ENCODE measurements at places on chromosomes 13 and 19.

DNA sequence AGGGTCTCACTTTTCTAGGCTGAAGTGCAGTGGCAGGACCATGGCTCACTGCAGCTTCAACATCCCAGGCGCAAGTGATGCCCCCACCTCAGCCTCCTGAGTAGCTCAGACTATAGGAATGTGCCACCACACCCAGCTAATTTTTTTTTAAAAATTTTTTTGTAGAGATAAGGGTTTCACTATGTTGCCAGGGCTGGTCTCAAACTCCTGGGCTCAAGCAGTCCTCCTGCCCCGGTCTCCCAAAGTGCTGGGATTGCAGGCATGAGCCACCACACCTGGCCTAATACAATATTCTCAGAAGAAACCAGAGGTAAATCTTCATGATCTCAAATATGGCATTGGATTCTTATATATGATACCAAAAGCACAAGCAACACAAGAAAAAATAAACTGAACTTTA lies 47.7 kb downstream of the FLT1 start:
- no peak for DNase-seq

- no peak for DNase-seq
Measured at GRCh38 chr19:35073516-35073915, 32.0 kb downstream of the HPN start.

GRCh38 chr13:48210178-48210577 lies 22.8 kb upstream of the ITM2B start:
- no peak for DNase-seq

- no peak for DNase-seq
Measured at GRCh38 chr13:111661776-111662175, 341.3 kb downstream of the TEX29 start.

DNA sequence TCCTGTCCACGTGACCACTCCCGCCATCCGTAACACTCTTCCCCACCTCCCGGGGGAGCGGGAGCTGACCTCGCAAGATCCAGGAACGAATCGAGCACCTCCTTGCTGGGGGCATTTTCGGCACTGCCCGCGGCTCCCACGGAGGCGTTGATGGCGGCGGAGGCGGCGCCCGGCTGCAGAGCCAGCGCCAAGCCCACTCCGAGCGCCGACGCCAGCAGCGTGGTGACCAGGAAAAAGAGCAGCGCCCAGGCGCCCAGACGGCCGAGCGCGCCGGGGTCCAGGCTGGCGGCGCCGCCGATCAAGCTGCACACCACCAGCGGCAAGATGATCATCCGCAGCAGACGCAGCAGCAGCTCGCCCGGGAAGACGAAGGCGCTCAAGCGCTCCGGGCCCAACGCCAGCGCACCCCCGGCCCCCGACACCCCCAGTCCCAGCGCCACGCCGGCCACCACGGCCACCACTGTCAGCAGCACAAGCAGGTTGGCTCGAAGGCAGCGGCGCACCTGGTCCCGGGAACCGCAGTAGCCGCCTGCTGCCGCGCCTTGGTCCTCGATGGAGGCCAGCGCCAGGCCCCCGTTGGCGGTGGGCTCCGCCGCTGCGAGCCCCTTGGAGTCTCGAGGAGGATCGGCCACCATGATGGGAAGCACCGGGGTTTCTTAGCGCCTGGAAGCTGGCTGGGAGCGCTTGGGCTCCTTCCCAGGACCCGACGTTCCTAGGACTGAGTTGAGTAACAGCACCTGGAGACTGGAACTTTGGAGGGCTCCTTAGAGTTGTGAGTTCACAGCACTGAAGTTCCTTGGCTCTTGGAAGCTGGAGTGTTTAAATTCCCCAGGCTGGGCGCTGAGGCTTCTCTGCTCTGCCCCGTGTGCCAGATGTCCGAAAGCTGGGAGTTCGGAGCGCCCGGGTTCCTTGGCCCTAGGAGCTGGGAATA lies 798 bp downstream of the SLC1A5 start:
- DNase-seq, result no peak

- DNase-seq, result no peak
Measured at GRCh38 chr13:104740641-104741222, 1674.5 kb upstream of the SLC10A2 start.

DNA sequence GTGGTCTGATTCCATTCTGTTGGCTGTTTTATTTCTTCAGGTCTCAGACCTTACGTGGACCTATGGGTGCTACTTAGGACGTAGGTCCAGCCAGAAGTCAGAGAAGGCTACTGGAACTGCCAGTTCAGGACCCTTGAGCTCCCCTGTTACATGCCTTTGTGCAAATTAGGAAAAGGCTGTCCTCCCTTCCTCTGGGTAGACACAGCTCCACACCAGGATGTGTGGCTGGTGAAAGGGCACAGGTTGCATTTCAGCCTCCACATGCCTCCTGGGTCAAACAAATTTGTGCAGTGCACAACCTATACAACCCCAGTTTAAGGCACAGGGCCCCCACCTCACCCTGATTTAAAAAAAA lies 43.9 kb upstream of the MAP3K10 start:
- DNase-seq, result no peak

DNA sequence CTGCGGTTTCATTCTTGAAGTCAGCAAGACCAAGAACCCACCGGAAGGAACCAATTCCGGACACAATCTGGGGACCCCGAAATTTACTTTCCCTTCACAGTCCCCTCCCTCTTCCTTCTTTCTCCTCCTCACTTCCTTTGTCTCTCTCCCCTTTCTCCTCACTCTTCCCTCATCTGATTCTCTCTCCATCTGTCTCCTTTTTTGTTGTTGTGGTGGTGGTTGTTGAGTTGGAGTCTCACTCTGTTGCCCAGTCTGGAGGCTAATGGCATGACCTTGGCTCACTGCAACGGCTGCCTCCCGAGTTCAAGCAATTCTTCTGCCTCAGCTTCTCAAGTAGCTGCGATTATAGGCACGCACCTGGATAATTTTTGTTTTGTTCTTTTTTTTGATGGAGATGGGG lies 32.7 kb upstream of the OR1M1 start:
- no peak for DNase-seq

- peak; percentile 27 for DNase-seq
Measured at GRCh38 chr19:6125571-6125989, 9.9 kb upstream of the ACSBG2 start.

DNA sequence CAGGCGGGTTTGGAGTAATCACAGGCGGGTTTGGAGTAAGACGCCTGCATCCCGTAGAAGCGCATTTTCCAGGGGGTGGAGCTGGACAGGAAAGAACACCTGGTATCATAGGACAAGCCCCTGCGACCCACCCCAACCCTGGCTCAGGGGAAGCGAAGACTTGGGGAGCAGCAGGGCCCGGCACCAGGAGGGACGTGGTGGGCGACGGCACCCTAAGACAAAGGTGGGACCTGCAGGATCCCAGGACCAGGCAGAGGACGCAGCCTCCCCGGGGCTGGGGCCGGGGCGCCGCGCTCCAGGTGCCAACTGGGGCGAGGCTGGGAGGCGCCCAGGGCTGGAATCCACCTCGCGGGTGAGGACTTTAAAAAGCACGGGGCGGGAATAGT lies 520 bp downstream of the ZNF600 start:
- DNase-seq, result no peak

- no peak for DNase-seq
Measured at GRCh38 chr19:16066611-16067104, 9.6 kb upstream of the TPM4 start.

GRCh38 chr13:112645327-112645914 lies 44.4 kb upstream of the ATP11A start:
- DNase-seq, result no peak

GRCh38 chr19:1389033-1389940 lies 5.6 kb downstream of the NDUFS7 start:
- no peak for DNase-seq

GRCh38 chr13:40259899-40260298 lies 406.5 kb downstream of the FOXO1 start:
- no peak for DNase-seq

DNA sequence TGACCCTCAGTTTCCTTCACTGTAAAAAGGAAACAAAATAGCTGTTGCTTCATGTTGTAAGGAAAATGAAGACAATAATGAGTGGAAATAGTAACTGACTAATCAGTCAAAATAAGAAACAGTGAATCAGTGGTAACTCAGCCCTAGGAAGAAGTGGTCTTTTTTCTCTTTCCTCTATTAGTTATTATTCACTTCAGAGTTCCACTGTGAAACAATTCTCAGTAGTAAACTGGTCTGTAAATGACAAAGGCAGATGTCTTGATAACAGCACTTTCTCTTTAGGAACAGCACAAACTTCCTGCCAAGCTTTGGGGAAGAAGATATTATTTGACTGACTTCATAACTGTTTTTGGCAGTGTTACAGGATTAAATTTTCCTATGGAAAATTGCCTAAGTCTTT lies 600.5 kb upstream of the KLHL1 start:
- no peak for DNase-seq

- DNase-seq, result no peak
Measured at GRCh38 chr19:13022859-13023636, 27.8 kb downstream of the NFIX start.

GRCh38 chr13:33197541-33197971 lies 88.0 kb downstream of the STARD13 start:
- DNase-seq, result no peak

- DNase-seq, result no peak
Measured at GRCh38 chr13:50787316-50788195, 55.9 kb downstream of the DLEU7 start.

- no peak for DNase-seq
Measured at GRCh38 chr19:2399582-2399981, 27.8 kb downstream of the TIMM13 start.

DNA sequence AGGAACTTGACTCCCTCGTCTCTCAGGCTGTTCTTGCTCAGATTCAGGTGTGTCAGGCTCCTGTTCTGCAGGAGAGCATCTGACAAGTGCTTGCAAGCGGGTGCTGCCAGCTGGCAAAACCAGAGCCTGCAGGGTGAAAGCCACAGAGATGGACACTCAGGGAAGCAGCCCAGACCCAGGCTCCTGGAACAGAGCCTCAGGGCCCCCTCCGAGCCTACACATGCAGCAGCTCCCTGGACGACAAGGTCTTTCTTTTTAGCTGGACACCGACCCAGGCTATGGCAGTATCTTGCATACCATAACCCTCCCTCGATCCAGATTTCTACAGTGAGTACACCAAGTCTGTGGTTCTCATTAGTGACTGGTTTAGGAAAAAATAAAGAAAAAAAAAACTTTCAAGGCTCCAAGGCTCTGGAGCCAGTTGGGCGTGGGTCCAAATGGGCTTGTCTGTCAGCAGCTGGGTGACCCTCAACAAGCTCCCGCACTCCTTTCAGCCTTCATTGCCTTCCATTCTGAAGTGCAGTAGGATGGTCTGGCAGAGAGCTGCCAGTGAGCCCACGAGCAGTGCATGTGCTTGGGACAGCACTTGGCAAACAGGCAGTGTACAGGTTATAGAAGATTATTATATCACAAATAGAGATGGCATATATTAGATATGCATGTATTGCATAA lies 29.9 kb downstream of the NLRP13 start:
- DNase-seq, result no peak

DNA sequence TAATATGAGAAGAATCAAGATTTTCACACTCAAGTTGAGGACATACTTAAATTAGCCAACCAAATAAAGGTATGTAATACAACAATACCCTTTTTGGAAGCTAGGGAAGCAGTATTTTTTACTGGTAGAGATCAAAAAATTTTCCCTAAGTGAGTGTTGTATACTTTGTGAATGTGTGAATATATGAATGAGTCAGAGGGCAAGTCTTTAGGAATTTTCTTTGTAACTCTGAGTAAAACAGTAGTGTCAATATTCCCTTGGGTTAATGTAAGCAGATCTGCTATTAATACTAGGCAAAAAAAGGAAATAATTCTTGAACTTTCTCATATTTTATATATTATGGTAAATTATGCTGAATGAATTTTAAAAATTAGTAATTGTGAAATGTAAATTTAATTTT lies 1161.8 kb upstream of the MIR17HG start:
- no peak for DNase-seq

DNA sequence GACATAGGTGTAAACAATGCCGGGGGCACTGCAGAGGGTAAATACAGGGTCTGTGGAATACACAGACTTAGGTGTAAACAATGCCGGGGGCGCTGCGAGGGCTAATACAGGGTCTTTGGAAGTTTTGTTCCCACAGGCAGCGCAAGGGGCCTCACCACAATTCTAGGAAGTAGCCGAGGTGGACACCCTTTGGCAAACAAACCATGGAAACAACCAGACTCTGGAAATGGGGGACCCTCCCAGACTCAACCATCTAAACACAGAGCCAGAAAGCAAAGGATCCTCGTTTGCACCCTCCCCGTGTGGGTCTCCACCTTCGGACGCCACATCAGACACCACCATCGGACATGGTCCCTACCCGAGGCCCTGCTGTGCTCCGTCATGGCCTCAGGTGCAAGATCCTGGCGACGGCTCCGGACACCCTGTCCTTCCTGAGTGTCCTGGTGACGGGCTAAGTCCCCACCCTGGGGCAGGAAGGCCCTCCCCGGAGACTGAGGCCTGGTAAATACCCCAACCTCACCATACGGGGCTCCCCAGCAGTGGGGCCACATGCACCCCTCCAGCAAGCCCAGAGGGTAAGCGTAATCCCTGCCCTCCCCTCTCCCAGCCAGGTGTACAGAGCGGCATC lies 16.7 kb upstream of the PLPP2 start:
- no peak for DNase-seq

Data from caudate nucleus (tissue), 63 donors.